Large intestine (tissue), 12 donors: ENCODE measurements at places on chromosomes 5 and 9.

DNA sequence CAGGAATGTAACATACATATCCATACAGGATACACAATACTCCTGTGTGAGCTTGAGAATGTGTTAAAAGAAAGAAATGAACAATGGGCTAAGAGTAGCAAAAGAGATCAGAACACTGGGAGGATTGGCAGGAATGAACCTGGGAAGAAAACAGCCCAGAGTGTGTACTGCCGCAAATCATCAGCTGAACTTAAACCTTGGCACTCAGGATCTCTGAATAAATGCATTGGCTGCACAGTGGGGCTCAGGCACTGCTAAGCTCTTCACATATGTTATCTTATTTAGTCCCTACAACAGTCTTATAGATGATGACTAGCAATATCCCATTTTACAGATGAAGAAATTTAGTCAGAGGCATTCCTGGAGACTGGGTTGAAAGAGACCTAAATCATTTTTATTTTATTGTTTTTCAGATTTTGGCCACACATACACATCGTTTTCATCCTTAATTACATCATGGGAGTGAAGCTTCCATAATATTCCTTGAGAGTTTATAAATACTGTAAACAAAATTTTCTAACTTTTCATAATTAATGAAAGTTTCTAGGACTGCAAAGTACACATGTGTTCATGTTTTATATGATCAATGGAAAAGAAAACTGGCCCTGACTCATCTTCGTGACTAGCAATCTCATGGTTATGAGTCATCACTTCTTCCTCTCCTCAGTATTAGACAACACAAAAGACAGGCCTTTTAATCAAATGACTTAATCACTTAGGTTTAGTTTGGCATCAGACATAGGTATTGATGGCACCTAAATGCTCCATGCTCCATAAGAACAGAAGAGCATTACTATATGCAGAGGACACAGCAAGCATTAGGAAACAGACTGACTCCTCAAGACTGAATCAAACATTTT lies 59.2 kb downstream of the CDH18 start:
- DNase-seq, result no peak

- DNase-seq, result peak; percentile 47
Measured at GRCh38 chr5:172235132-172235780, 41.3 kb downstream of the EFCAB9 start.

DNA sequence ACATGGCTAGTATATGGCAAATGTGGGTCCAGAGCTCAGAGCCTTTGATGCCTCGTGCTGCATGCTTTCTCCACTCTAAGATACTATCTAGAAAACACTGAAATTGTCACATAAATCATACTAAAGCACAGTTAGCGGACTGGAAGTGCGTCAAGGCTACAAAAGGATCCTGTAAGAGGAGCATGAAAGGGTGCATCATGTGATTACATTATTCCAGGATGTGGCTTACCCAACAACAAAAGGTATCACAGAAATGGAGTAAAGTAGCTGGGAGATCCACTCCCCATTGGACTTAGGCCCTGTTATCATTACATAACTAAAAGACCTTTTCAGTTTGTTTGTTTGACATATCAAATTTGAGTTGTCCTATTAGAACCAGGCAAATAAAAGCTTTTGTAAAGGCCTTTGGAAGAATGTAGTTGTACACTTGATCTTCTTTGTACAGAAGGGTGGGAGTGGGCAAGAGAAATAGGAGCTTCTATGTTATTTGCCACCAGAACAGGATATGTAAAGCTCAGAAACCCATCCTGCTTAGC lies 6.9 kb downstream of the SLC31A1 start:
- peak; percentile 80 for DNase-seq

GRCh38 chr9:106758911-106759310 lies 104.1 kb upstream of the ZNF462 start:
- no peak for DNase-seq
